Kidney (tissue), 22 donors: ENCODE measurements at places on chromosomes 2 and 18. TPM values are rescaled to one million over a fixed set of nuclear protein-coding genes. Genes with fewer than 3 reads are reported as not detected.

DNA sequence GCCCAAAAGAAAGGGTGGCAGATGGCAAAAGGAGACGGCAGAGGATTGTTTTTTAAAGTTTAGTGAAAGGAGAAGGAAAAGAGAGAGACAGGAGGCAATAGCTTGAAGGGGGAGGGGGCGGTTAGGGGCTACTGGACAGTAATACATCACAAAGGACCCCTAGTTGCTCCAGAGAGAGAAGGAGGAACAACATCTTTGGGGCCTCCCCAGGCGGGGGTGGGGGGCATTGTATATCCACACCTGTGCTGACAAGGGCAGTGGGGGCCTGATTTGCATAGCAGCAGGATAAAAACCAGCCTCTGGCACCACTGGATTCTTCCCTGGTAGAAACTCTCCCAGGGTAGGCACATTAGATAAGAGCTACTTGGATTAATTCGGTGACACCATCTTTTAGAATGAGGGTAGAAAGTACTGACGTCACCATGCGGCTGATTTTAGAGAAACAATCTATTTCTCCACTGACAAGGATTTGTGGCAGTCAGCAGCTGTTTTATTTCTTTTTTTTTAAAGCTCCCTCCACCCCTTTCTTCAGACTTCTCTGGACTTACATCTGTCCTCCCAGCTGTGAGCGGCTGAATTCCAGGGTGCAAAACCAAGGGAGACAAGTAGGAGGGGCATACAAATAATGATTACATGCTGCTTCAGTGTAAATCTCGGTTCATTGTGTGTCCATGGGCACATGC, 199.8 kb upstream of the NRP2 start:
- no peaks in the 10 kb centered on the region for H3K36me3 ChIP-seq
- peak; percentile 62 for DNase-seq
- H3K4me3 ChIP-seq = no peak overlapping the region
- H3K27me3 ChIP-seq = no peaks in the 10 kb centered on the region

- no peaks in the 10 kb centered on the region for H3K4me1 ChIP-seq
- peak; percentile 77 for DNase-seq
- no peaks in the 10 kb centered on the region for H3K27me3 ChIP-seq
- no peaks in the 10 kb centered on the region for H3K36me3 ChIP-seq
- H3K4me3 ChIP-seq = peak overlapping the region; percentile 24
Observed at GRCh38 chr2:54708584-54709335, 14.7 kb upstream of the EML6 start.

GRCh38 chr2:181877181-181877664, 14.3 kb upstream of the ITPRID2 start:
- no peaks in the 10 kb centered on the region for H3K27me3 ChIP-seq
- H3K27ac ChIP-seq = no peak overlapping the region
- no peaks in the 10 kb centered on the region for H3K36me3 ChIP-seq
- no peak for DNase-seq

The SPATA3 gene
- polyA plus RNA-seq = not detected

- peak; percentile 30 for DNase-seq
- H3K27me3 ChIP-seq = no peaks in the 10 kb centered on the region
- no peaks in the 10 kb centered on the region for H3K4me1 ChIP-seq
Observed at GRCh38 chr18:59593291-59593717, 103.9 kb downstream of the CCBE1 start.

The PTPRN gene
- polyA plus RNA-seq = not detected

The TYMS gene
- 10.2 TPM for polyA plus RNA-seq

The CCDC74B gene
- 6.4 TPM for polyA plus RNA-seq

The FLACC1 gene
- polyA plus RNA-seq = not detected

The LINC00305 gene
- polyA plus RNA-seq = not detected

The NEU4 gene
- polyA plus RNA-seq = 2.8 TPM

The ALPP gene
- not detected for polyA plus RNA-seq

DNA sequence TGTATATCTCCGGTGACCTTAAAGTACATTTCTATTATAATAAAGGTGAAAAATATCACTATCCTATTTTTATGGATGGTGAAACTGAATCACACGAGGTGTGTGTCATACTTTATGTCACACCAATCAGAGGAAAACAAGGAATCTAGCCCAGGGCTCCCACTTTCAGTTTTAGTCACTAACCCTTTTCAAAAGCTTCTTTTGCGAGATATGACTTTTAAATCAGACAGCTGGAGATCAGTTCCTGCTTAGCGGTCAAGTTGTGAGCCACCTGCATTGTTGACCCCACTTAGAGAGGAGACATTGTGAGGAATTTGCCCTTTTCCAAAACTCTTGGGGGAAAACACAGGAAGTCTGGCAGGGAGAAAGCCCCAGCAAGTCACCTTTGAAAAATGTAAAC, 70.5 kb downstream of the CPS1 start:
- no peak for DNase-seq
- no peak overlapping the region for H3K4me3 ChIP-seq
- no peaks in the 10 kb centered on the region for H3K36me3 ChIP-seq
- H3K27ac ChIP-seq = no peak overlapping the region
- no peaks in the 10 kb centered on the region for H3K27me3 ChIP-seq
- no peaks in the 10 kb centered on the region for H3K4me1 ChIP-seq

DNA sequence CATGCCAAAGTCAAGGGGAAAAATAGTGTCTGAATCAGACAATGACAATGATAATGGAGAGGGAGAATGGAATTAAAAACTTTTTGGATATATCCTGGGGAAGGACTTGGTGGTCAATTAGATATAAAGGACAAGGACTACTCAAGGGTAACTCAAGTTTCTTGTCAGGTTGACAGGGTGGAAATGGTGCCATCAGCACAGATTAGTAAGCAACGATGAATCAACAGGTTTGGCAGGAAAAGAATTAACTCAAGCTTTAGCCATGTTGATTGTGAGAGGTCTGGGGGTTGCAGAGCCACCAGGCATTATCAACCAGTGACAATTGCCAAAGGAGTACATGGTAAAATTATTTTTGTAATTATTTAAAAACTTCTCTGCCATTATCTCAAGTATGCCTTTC, 35.8 kb upstream of the SPATS2L start:
- no peak overlapping the region for H3K27ac ChIP-seq
- no peaks in the 10 kb centered on the region for H3K4me1 ChIP-seq
- no peaks in the 10 kb centered on the region for H3K36me3 ChIP-seq
- H3K27me3 ChIP-seq = no peaks in the 10 kb centered on the region

DNA sequence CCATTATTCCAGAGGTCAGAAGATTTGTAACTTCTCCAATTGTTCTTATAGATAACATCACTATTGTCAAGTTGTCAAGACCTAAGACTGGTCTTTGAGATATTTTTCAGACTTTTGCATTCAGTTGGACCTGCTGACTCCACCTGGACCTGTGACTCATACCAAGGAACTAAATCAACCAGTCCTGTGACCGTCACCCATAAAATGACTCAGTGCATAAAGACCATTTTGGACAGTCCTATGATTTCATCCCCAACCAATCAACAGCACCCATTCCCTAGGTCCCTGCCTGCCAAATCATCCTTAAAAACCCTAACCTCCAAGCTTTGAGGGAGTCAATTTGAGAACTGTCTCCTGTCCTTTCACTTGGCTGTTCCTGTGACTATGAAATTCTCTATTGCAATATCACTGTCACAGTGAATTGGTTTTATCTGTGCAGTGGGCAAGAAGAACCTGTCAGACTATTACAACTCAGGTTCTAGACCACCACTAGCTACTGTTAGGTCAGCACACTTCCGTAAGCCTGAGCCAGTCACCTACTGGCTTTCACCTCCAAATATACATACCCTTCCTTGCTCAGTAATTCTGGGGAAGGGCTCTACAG, 17.1 kb downstream of the DPP4 start:
- H3K27ac ChIP-seq = no peak overlapping the region
- no peak for DNase-seq
- H3K4me3 ChIP-seq = no peak overlapping the region
- H3K4me1 ChIP-seq = no peaks in the 10 kb centered on the region
- H3K27me3 ChIP-seq = no peaks in the 10 kb centered on the region

DNA sequence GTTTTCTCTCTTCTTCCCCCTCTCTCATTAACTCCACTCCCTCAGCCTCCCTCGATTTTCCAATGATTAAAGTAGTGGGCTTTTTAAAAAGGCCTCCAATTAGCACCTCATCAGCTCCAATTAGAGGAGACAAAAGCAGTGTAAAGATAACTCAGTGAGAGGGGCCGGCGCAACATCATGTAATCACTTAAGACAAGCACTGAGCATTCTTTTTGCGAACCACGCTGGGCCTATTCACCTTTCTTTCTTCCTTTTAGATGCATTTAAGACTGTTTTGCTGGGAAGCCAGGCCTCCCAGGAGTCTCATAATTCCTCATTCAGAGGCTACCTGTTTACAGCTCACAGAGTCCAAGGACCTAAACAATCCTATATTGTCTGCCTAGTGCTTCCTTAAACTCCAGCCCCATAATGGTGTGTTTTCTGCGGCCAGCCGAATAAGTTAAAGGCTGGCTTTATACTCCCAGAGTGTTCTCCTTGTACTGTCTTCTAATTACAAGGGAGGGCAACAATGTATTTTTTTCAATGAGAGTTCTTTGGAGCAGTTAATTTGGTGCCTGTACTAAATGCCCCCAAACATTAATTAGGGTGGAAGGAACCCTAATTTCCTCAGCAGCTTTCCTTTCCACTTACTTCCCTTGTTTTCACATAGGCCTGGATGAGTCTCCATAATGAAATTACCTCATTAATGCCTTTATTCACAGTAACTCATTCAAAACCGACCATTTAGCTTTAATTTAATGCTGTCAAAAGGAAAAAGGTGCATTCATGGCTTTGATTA, 28.0 kb upstream of the LMAN1 start:
- H3K27ac ChIP-seq = no peak overlapping the region
- H3K27me3 ChIP-seq = no peaks in the 10 kb centered on the region
- DNase-seq = no peak
- no peaks in the 10 kb centered on the region for H3K4me1 ChIP-seq

- DNase-seq = peak; percentile 31
- no peaks in the 10 kb centered on the region for H3K27me3 ChIP-seq
- H3K4me1 ChIP-seq = peaks cover 6% of the 10 kb centered on the region
- H3K4me3 ChIP-seq = peak overlapping the region; percentile 73
- peak overlapping the region; percentile 44 for H3K27ac ChIP-seq
Observed at GRCh38 chr18:35581898-35582641, 530 bp downstream of the GALNT1 start.

DNA sequence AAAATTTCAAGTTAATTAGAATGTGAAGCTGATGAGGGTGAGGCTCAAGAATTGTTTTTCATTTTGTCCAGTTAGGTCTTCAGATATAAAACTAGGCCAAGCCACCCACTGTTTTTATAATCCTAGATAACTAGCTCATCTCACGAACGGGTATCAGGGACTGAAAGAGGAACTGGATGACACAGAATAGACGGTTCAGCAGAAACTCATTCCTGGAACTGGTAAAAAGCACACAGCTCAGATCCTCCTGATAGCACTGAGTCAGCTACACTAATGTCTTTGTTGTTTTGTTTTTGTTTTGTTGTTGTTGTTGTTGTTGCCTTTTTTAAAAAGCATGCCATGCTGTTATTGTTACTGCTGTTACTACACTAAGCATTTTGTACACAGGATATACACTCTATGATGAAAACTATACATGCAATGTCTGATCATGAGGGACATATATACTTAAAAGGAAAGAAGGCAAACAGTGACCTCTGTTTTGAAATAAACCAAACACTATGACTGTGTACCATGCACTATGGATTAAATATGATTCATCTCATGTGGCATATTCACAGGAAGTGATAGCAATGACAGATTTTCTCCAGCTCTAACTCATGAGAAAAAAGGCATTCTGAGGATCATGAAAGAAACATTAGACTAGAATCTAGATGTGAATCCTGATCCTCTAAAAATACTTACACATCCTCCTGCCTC, 437.6 kb downstream of the NCKAP5 start:
- H3K4me3 ChIP-seq = no peak overlapping the region
- no peak for DNase-seq

DNA sequence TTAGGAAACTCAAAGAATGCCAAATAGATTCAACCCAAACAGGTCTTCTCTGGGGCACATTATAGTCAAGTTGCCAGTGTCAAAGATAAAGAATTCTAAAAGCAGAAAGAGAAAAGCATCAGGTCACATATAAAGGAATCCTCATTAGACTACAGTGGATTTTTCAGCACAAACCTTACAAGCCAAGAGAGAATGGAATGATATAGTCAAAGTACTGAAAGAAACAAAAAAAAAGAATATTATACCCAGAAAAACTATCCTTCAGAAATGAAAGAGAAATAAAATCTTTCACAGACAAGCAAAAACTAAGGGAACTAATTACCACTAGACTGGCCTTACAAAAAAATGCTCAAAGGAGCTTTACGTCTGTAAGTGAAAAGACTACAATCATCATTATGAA, 65.5 kb downstream of the TBR1 start:
- no peak overlapping the region for H3K27ac ChIP-seq
- no peaks in the 10 kb centered on the region for H3K36me3 ChIP-seq
- no peak overlapping the region for H3K4me3 ChIP-seq
- no peak for DNase-seq

The MTCL1 gene
- polyA plus RNA-seq = 2.5 TPM

GRCh38 chr2:62897187-62897827, 153.3 kb upstream of the OTX1 start:
- no peak overlapping the region for H3K27ac ChIP-seq
- no peak for DNase-seq
- no peak overlapping the region for H3K4me3 ChIP-seq
- H3K36me3 ChIP-seq = no peaks in the 10 kb centered on the region
- H3K27me3 ChIP-seq = no peaks in the 10 kb centered on the region
- no peaks in the 10 kb centered on the region for H3K4me1 ChIP-seq

DNA sequence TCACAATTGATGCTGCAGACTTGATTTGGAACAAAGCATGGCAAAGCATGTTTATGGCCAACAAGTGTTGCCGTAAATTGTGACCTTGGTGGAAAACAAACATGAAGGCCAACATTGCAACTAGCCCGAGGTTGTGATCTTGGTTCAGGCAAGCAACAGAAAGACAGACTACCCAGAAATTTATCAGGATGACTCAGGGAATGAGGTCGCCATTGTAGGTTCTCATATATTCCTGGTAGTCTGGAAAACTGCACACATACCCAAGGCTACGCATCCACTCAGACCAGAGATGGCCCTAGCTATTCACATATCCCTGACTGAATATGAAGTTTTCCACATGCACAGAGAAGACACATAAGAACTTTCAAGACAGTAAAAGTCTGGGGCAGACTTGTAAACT, 30.1 kb downstream of the CYP1B1 start:
- H3K27ac ChIP-seq = no peak overlapping the region
- no peak overlapping the region for H3K4me3 ChIP-seq
- no peaks in the 10 kb centered on the region for H3K27me3 ChIP-seq
- DNase-seq = no peak
- H3K36me3 ChIP-seq = no peaks in the 10 kb centered on the region

DNA sequence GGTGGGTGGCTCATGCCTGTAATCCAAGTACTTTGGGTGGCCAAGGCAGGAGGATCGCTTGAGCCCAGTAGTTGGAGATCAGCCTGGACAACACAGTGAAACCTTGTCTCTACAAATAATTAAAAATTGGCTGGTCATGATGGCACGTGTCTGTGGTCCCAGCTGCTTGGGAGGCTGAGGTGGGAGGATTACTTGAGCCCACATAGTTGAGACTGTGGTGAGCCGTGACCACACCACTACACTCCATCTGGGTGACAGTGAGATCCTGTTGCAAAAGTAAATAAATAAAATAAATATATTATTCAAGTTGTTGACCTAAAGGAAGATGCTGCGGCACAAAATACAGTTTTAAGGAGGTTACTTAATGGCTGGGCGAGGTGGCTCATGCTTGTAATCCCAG, 72.7 kb downstream of the LAMA3 start:
- H3K4me1 ChIP-seq = no peaks in the 10 kb centered on the region
- H3K36me3 ChIP-seq = no peaks in the 10 kb centered on the region
- no peaks in the 10 kb centered on the region for H3K27me3 ChIP-seq
- no peak overlapping the region for H3K4me3 ChIP-seq
- no peak for DNase-seq
- no peak overlapping the region for H3K27ac ChIP-seq

GRCh38 chr2:241091734-241092445, 10.2 kb downstream of the MTERF4 start:
- H3K4me3 ChIP-seq = no peak overlapping the region
- no peaks in the 10 kb centered on the region for H3K4me1 ChIP-seq
- peaks cover 5% of the 10 kb centered on the region for H3K36me3 ChIP-seq
- H3K27ac ChIP-seq = no peak overlapping the region
